ENCODE measurements at places on chromosomes 3 and 15.

- DNase-seq, result no peak
Measured at GRCh38 chr15:67166280-67167009, 88.0 kb downstream of the AAGAB start.

GRCh38 chr3:56368846-56369245 is 99.4 kb downstream of the ERC2 start:
- DNase-seq, result no peak

DNA sequence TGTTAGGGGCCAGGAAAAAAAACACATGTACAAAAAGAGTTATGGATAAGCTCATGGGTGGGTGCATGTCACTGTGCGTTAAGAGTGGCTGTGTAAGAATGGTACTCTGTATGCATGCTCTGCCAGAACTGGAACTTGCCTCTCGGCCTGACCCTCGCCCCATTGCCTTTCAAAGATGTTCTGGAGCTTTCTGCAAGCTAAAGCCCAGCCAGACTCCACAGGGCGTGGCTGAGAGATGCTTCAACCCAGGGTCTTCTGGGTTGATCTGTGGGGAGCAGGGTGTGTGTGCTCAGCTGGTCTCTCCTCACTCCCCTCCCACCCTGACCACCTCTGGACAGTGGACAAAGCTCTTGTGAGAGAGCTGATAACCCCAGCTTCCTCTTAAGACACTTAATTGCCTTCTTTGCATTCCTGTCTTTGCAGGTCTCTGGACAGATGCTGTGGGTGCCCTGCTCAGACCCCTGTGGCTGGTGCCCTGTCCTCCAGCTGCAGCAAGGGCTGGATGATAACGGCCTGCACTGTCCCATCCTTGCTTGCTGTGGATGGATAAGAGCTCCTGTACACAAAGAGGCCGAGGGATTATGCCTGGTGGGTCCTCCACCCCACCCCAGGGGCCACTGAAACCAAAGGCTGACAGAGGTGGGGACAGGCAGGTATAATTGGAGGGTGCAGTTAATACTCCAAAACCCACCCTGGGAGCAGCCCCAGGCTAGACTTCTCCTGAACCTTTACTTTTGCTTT is 28.7 kb downstream of the ALDH1L1 start:
- DNase-seq, result no peak

DNA sequence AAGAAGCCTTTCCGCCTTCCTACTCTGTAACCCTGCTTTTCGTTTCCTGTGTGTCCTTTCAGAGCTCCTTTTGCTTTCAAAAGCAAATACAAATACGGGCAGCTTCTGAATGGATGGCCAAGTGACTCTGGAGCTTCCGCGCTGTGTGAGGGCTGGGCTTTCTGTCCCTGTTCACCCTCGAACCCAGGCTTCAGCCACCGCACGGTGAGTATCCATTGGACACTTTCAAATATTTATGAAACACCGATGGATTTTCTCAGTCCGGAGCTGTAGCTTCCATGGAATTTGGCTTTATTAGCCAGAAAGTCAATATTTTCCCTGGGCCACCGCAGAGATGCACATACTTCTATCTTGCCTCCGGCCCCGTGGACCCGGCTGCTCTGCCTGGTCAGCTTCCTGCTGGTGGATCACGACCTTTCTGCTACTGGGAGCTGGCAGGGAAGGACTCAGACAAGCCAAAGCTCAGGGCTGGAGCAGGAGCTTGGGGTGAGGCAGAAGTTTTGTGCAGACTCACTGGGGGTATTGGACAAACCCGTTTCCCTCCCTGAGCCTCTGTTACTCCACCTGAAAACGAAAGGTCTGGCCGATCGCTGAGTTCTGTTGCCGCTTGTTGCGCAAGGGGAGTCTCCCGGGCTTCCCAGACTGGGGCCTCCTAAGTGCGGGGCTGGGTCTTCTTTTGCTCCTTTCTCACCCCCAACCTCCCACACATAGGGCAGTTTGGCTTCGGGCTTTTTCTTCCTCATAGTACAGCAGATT is 63.6 kb downstream of the LINGO1 start:
- no peak for DNase-seq

- no peak for DNase-seq
Measured at GRCh38 chr3:20302766-20303165, 116.8 kb upstream of the SGO1 start.

GRCh38 chr3:36814776-36815175 is 50.4 kb upstream of the DCLK3 start:
- no peak for DNase-seq
